Activated CD4-positive, alpha-beta T cell treated with anti-CD3 and anti-CD28 coated beads for 48 hours (primary cell): ENCODE measurements at places on chromosomes 7 and 10.

GRCh38 chr10:104099941-104100340, 14.3 kb upstream of the COL17A1 start:
- no peak for DNase-seq

DNA sequence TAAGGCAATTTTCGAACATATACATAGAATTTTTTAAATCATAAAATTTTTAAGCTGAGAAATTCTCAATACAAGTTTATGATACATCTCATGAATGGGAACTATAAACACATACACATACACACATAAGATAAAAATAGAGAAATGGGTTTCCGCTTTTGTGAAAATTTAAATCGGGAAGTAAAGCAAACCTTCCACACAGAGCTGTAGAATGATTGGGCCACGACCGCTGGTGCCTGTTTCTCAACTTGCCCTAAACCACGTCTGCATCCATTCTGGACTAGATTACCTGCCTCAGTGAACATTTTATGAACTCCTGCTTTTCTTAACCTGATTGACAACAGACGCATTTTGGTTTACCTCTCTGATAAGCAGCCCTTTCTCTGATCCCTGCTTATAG, 264.4 kb downstream of the SKAP2 start:
- no peak for DNase-seq

- DNase-seq = no peak
Measured at GRCh38 chr10:11373717-11374171, 237.7 kb downstream of the USP6NL start.

- DNase-seq = no peak
Measured at GRCh38 chr10:91022924-91023699, 102.2 kb upstream of the ANKRD1 start.

DNA sequence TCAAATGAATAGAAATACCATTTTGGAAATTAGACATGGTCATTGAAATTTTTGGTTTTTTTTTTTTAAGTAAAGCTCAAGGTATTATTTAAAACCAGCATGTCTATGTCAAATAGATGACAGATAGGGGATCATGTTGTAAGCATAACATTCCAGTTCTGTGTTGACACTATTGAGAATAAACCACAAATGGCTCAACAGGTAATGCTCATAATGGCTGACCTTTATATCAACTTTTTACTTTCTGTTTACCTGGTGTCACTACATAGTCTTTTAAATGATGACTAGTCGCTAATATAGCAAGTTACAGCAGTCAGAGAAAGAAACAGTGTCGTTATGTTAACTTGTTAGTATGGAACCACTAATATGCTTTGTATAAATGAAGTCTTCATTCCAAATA, 616.0 kb downstream of the GATA3 start:
- DNase-seq = no peak

DNA sequence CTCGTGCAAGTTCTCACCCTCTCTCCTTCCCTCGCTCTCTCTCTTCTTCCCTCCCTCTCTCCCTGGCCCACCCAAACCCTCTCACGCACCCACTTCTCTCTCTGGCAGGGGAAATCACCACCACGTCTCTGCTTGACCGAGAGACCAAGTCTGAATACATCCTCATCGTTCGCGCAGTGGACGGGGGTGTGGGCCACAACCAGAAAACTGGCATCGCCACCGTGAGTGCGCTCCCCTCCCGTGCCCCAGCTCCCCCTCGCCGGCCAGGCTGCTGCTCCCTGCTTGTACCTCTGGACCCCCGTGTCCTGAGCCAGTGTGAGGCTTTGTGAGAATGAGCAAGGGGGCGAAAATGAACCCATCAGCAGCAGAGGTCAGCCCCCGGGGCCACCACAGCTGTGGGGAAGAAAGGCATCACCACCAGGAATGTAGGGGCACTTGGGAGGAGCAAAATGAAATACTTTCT, 25.5 kb downstream of the C10orf105 start:
- no peak for DNase-seq

DNA sequence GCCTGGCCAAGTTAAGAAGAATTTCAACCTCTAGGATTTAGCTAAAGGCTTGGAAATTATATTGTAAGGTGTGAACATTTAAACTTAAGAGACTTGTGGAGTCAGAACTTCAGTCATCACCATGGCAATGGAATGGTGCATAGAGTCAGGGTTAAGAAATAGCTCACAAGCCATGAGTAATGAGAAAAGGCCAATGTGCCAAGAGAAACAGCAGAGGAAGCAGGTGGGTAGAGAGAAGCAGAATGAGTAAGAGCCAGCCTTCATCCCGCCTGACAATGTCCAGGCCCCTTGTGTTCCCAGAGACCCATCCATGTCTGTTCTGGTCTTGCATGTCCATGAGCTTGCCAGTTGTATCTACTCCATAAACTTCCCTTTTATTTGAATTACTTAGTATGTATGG, 62.6 kb upstream of the TBX20 start:
- DNase-seq = no peak

- no peak for DNase-seq
Measured at GRCh38 chr10:43037440-43037839, 39.4 kb upstream of the RET start.

DNA sequence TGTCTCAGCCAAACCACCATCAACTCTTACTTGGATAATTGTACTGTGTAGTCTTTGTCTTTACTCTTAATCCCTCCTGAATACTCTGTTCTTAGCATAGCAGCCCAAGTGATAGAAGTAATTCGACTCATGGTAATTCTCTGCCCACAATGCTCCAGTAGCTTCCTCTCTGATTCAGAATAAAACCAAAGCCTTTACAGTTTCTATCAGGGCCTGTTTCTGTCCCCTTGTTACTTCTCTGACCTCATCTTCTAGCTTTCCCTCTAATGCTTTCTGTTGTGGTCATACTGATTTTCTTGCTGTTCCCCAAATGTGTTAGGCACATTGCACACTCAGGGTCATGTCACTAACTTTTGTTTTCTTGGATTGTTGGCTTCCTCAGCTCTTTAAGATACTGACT, 8.0 kb downstream of the ZNF518A start:
- DNase-seq = no peak

GRCh38 chr7:28890137-28890536, 68.0 kb downstream of the TRIL start:
- DNase-seq = no peak

GRCh38 chr7:69182596-69183467, 415.4 kb upstream of the AUTS2 start:
- DNase-seq = no peak

DNA sequence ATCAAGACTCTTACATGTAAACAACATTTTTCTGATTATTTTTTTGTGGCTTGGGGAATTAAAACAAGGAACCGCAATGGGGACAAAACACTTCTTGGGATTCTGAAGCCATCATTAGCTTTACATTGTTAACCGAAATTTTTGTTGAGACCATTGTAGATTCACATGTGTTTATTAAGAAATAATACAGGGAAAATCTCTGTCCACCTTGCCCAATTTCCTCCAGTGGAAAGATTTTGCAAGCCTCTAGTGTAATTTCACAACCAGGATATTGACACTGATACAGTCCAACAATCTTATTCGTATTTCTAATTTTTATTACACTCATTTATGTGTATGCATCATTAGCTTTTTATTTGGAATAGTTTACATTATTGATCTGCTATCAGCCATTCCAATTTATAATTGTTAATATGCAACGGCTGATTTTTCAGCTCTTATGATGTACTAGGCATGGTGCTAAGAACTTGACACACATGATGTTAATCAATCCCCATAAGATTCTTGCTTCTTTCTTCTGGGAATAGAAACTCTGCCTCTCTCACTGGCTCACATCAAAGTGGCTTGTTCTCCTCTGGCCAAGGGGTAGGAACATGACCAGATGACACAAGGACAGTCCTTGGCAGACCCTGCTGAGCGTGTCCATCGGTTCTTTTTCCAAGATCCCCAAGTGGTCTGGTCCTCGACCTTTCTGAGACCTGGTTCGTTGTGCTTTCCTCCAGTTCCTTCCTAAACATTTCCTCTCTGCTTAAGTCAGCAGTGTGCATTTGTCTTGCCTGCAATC, 137.6 kb downstream of the ADAM12 start:
- DNase-seq = no peak

- peak; percentile 48 for DNase-seq
Measured at GRCh38 chr10:110903280-110904278, 15.4 kb downstream of the BBIP1 start.

DNA sequence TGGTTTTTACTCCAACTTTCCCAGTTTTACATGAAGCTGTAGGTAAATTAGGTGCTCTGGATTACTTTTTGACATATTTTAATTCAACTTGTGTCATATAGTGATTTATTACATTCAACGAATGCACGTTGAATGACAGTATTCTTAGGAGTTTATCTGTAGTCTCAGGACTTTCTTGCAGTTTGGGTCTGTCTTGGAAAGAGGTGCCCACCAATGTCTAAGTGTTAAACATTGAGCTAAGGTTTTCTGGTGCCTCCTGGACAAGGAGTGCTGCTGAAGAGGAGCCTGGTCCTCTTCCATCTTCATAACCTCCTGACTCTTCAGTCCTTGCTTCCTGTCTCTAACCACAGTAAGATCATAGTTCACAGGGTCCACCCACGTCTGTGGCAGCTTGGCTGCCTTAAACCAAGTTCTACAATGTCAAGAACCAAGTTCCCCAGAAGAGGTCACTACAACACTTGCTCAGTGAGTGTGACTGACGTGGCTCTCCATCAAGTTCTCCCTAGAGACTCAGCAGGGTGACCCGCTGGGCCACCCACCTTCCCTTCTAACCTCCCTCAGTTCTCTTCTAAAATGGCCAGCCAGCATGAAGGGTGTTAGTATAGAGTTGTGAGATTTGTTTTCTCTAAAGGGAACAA, 6.1 kb downstream of the NPY start:
- peak; percentile 75 for DNase-seq

- DNase-seq = no peak
Measured at GRCh38 chr7:141436575-141437075, 114.6 kb upstream of the AGK start.
